ENCODE measurements at places on chromosomes 2 and 18. TPM values are rescaled to one million over a fixed set of nuclear protein-coding genes. Genes with fewer than 3 reads are reported as not detected.

MMADHC gene
- total RNA-seq = 149 TPM

GRCh38 chr2:228613133-228613850, 431.8 kb upstream of the SPHKAP start:
- H3K4me1 ChIP-seq = no peaks in the 10 kb centered on the region
- H3K27ac ChIP-seq = no peak overlapping the region
- H3K27me3 ChIP-seq = no peaks in the 10 kb centered on the region
- no peak for DNase-seq
- no peak overlapping the region for H3K4me3 ChIP-seq

DNA sequence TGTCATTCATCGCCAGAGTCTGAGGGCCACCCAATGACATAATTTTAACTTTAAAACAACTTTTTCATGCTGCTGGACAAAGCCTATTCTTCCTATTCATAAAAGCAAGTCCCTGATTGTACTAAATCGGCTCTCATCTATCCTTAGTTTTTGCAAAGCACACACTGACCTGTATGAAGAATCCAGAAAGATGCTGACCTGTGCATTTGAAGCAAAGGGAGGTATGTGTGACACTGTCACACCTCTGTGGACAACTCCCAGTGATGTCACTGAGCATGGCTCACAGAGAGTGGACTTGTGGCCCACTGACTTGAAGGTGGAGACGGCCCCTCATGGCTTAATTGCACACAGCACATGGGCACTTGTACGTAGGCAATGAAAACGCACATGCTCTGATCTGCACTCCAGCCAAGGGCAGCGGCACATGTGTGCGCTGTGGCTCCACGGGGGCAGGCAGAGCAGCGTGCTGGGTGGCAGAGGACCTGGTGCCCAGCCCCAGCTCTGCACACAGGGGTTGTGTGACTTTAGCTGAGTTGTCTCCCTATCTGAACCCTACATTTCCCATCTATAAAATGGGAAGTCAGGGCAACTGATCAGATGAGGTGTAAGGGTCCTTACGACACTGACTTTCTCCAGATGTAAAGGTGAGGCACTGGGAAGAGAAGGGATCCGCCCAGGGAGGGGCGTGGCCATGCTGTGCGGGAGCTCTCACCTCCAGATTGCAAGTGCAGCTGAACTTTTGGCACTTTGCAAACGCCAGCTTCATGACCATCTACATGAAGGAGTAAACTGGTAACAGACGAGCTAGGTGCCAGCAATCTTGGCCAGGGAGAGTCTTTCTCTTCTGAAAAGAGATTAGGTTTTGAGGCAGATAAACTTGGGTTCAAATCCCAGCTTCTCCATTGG, 14.3 kb upstream of the ODC1 start:
- no peaks in the 10 kb centered on the region for H3K36me3 ChIP-seq
- no peaks in the 10 kb centered on the region for H3K4me1 ChIP-seq
- peaks cover 3% of the 10 kb centered on the region for H3K27me3 ChIP-seq
- H3K4me3 ChIP-seq = no peak overlapping the region

RAPGEF4 gene
- total RNA-seq = not detected

DNA sequence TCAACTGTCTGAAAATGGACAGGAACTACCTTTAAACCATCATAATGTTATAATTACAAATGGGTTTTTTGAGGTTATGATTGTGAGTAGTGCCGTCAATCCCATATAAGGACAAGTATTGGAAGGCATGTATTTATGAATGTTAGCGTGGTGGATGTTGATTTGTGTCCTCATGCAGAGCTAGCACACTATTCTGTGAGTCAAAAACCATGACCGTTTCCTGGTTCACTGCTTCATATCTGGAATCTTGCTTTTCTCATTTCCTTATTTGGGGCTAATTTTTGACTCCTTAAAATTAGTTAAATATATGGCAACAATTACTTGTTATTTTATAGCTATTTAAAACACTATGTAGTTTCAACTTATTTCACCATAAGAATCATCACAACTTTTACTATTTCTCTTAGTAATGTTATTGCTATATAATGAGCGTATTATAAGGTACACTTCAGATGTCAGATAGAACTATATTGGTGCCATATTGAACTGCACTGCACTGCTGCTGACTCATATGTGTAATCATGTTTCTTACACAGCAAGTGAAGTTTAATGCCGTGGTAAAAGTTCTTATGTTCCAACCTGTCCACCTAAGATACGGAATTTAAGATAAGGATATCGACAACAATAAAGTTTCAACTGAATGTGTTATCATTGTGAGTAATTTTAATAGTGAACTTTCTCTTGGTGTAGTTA, 192.8 kb downstream of the PTGR3 start:
- H3K27me3 ChIP-seq = no peaks in the 10 kb centered on the region
- H3K4me3 ChIP-seq = no peak overlapping the region
- no peaks in the 10 kb centered on the region for H3K4me1 ChIP-seq

DNA sequence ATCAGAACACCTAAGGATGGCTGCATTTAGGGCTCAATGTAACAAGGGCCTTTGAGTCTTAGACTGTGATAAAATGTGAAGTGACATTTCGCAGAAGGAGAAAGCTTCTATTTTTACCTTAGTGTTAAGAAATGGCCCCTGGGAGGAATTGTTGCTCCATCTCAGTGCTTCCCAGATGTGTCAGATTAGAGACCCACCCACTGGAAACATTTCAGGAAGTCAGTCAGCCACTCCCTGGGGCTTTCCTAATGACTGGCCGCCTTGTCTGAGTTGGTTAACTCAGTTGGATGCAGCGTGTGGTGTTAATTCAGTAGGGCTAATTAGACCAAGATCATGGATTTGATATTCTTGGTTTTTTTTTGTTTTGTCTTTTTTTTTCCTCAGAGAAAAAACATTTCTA, 355.9 kb downstream of the PIK3C3 start:
- DNase-seq = no peak
- H3K4me3 ChIP-seq = no peak overlapping the region
- H3K4me1 ChIP-seq = no peaks in the 10 kb centered on the region
- no peak overlapping the region for H3K27ac ChIP-seq

PIEZO2 gene
- total RNA-seq = not detected

CHPF gene
- 36.5 TPM for total RNA-seq

- H3K4me1 ChIP-seq = no peaks in the 10 kb centered on the region
- H3K4me3 ChIP-seq = no peak overlapping the region
- H3K27me3 ChIP-seq = no peaks in the 10 kb centered on the region
Observed at GRCh38 chr2:96024336-96025193, 10.2 kb downstream of the GPAT2 start.

DNA sequence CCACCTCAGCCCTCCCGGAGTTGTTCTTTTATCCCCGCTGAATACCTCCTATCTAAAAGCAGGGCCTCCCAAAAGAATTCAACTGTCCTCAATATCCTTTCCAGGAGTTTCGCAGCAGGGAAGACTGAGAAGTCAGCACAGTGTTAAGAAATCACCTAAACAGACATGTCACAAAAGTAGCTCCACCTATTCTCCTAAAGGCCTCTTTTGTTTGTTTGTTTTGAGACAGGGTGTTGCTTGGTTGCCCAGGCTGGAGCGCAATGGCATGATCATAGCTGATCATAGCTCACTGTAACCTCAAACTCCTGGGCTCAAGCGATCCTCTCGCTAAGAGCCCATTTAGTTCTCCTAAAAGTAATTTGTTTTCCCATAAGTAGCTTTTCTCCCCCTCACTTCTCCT, 53.8 kb downstream of the TEX44 start:
- H3K4me3 ChIP-seq = no peak overlapping the region
- H3K27me3 ChIP-seq = no peaks in the 10 kb centered on the region
- H3K36me3 ChIP-seq = no peaks in the 10 kb centered on the region
- no peak for DNase-seq
- peaks cover 9% of the 10 kb centered on the region for H3K4me1 ChIP-seq

DNA sequence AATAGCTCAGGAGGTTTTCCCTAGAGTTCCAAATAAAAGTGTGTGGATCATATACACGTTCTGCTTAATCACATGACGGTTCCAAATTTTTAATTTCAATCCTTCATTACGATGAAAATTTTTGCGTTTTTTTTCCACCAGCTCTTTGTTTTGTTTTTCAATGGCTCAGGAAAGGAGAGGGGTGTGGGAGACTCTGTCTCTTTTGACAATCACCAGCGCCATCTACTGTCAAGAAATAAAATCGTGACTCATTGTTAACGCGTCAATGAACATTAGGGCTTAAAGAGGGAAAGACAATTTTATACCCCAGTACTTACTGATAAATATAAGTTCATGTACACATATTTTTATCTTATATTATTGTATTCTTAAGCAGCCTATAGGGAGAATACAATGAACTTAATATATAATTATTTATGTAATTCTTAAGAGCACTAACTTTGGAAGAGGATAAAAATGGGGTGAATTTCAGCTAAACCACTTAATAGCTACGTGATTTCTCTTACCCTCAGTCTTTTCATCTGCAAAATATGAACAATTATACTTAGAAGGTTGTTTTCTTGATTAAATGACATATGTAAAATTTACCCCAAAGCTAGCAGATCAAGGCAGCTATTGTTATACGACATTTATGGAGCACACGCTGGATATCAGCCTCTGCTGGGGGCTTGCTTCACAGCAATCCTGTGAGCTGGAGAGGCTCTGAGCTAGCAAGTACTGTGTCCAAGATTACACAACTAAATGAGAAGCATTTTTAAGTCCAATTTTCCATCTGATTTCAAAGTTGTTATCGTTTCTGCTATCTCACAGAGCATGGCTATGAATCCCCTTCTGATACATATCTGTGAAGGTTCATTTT, 47.4 kb upstream of the RMDN2 start:
- peak; percentile 45 for DNase-seq
- no peaks in the 10 kb centered on the region for H3K36me3 ChIP-seq
- H3K4me1 ChIP-seq = no peaks in the 10 kb centered on the region
- H3K4me3 ChIP-seq = no peak overlapping the region
- H3K27ac ChIP-seq = no peak overlapping the region

- H3K4me3 ChIP-seq = no peak overlapping the region
- no peak overlapping the region for H3K27ac ChIP-seq
- no peaks in the 10 kb centered on the region for H3K27me3 ChIP-seq
- H3K36me3 ChIP-seq = no peaks in the 10 kb centered on the region
Observed at GRCh38 chr2:180364719-180365118, 357.6 kb upstream of the CWC22 start.

DNA sequence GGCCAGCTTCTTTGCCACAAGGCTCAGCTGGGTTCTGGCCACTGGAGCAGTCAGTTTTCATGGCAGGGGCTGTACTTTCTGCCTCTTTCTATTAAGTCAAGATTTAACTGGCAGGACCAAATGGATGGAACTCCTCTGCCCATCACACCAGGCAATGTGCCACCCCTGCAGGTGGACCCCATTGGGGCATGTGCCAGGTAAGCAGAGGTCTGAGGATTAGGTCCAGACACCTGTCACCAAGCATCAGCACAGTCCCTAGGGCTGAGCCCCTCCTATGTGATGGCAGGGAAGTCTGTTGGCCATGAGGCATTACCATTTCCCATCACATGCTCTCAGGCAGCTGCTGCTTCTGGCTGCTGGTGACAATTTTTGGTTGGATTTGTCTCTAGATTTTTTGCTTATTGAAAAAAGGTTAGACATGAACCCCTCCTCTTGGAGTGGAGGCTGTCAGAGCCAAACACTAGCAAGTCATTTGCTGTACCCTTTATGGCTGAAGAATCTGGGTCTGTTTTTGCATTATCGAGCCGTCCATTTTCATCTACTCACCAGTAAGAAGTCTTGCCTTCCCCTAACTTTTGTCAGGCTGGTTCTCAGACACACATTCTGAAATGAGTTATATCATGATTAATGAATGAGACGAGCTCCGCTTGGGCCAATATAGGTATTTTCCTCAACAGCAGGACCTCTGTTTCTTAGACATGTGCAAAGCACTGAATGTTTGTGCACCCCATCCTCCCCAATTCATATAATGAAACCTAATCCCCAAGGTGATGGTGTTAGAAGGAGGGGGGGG, 328.0 kb downstream of the TSN start:
- H3K36me3 ChIP-seq = no peaks in the 10 kb centered on the region
- DNase-seq = no peak
- H3K27me3 ChIP-seq = no peaks in the 10 kb centered on the region
- H3K4me1 ChIP-seq = no peaks in the 10 kb centered on the region
- no peak overlapping the region for H3K4me3 ChIP-seq
- H3K27ac ChIP-seq = no peak overlapping the region

DNA sequence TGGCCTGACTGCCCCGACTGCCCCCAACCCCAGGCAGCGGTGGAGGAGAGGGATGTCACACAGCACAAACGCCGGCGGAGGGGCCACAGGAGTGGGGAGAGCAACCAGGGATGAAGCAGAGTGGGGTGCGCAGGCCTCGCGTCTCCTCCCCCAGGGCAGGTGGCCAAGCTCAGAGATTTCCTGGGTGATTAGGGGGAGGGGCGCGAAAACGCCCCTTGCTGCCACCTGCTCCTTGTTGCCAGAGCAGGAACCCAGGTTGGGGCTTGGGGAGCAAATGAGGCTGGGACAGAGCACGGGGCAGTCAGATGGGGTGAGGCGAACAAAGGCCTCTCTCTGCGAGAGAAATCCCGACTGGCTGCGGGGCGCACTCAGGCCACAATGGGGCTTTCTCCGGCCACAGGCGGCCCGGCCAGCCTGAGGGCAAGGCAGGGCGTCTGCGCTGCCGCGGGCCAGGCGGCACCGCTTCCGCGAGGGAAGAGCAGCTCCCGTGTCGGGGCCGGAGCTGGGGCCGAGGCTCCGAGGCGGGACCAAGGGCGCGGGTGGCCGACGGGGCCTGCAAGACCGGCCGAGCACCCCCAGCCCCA, 11.5 kb downstream of the TEX44 start:
- no peak for DNase-seq
- peaks cover 8% of the 10 kb centered on the region for H3K4me1 ChIP-seq
- H3K4me3 ChIP-seq = peak overlapping the region; percentile 49
- no peaks in the 10 kb centered on the region for H3K36me3 ChIP-seq
- no peaks in the 10 kb centered on the region for H3K27me3 ChIP-seq

SLC14A1 gene
- 3.6 TPM for total RNA-seq

GRCh38 chr2:72936660-72937355, 19.5 kb downstream of the EMX1 start:
- H3K4me1 ChIP-seq = no peaks in the 10 kb centered on the region
- H3K27me3 ChIP-seq = no peaks in the 10 kb centered on the region
- no peak overlapping the region for H3K27ac ChIP-seq
- no peak overlapping the region for H3K4me3 ChIP-seq
- no peak for DNase-seq
- no peaks in the 10 kb centered on the region for H3K36me3 ChIP-seq

All from CD8-positive, alpha-beta memory T cell (primary cell).